WTC11 (cell line): ENCODE measurements at places on chromosomes 11 and 22.

DNA sequence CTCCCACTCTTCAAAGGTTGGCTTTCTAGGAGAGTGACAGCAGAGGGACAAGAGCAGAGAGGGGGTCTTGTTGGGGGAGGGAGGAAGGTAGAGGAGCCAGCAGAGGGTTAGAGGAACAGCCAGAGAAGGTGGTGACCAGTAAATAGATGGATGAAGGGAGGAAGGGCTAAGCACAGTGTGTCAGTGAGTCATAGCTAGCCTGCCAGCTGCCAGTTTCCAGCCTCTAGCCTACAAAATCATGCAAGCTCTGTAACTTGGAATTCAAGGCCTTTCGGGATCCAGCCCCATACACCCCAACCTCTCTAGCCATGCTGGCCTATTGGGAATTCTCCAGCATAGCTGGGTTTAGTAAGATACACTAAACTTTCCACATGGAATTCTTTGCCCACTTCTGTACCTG, 147.4 kb upstream of the TEAD1 start:
- H3K27ac ChIP-seq, result no peak overlapping the region
- H3K4me1 ChIP-seq, result no peaks in the 10 kb centered on the region
- H3K4me3 ChIP-seq, result no peak overlapping the region
- no peak for DNase-seq
- no peaks in the 10 kb centered on the region for H3K27me3 ChIP-seq

- no peak for DNase-seq
- H3K4me1 ChIP-seq, result no peaks in the 10 kb centered on the region
- H3K27me3 ChIP-seq, result no peaks in the 10 kb centered on the region; the same call in 1 of the 2 replicates
- H3K4me3 ChIP-seq, result no peak overlapping the region
- H3K27ac ChIP-seq, result no peak overlapping the region
These were observed 102.7 kb upstream of the TRPC6 start for GRCh38 chr11:101686514-101686913.

- H3K4me1 ChIP-seq, result peaks cover 12% of the 10 kb centered on the region
- H3K36me3 ChIP-seq, result no peaks in the 10 kb centered on the region
- H3K27ac ChIP-seq, result no peak overlapping the region
- H3K4me3 ChIP-seq, result no peak overlapping the region
- DNase-seq, result no peak
- H3K27me3 ChIP-seq, result no peaks in the 10 kb centered on the region
These were observed 53.7 kb upstream of the FDX1 start for GRCh38 chr11:110376021-110376420.

GRCh38 chr11:14583252-14584034, 60.2 kb upstream of the PDE3B start:
- peaks cover 7% of the 10 kb centered on the region for H3K4me1 ChIP-seq
- no peaks in the 10 kb centered on the region for H3K36me3 ChIP-seq
- H3K27me3 ChIP-seq, result no peaks in the 10 kb centered on the region
- no peak overlapping the region for H3K27ac ChIP-seq

DNA sequence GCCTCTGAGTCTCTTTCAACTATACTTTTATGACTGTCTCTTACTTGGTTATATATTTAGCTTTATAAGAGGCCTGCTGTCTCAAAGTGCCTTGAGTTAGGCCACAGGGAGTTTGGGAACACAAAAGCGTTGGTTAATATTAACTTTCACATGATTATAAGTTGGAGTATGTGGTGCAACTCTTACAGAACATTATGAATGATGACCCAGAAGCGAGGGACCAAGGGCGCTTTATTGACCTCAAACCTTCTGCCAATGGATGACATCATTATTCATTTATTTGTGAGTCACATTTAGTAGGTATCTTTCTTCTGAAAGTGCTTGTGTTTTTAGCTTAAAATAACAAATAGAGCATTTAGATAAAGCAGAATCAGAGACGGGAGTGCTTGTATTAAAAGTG, 298.0 kb upstream of the ZC3H12C start:
- H3K36me3 ChIP-seq, result no peaks in the 10 kb centered on the region
- H3K4me3 ChIP-seq, result no peak overlapping the region
- no peak overlapping the region for H3K27ac ChIP-seq

DNA sequence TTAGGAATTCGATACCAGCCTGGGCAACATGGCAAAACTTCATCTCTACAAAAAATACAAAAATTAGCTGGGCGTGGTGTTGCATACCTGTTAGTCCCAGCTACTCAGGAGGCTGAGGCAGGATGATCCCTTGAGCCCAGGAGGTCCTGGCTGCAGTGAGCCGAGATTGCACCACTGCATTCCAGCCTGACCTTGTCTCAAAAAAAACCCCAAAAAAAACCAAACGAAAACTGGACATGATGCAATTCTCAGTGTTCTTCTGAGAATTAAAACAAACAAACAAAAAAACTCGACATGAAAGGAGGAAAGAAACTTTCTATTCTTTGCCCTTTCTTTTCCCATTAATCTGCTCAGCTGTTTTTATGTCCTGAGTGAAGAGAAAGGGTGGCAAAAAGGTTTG, 7.4 kb downstream of the MED17 start:
- peaks cover 81% of the 10 kb centered on the region for H3K36me3 ChIP-seq
- H3K27ac ChIP-seq, result no peak overlapping the region
- peaks cover 5% of the 10 kb centered on the region for H3K4me1 ChIP-seq
- DNase-seq, result no peak

DNA sequence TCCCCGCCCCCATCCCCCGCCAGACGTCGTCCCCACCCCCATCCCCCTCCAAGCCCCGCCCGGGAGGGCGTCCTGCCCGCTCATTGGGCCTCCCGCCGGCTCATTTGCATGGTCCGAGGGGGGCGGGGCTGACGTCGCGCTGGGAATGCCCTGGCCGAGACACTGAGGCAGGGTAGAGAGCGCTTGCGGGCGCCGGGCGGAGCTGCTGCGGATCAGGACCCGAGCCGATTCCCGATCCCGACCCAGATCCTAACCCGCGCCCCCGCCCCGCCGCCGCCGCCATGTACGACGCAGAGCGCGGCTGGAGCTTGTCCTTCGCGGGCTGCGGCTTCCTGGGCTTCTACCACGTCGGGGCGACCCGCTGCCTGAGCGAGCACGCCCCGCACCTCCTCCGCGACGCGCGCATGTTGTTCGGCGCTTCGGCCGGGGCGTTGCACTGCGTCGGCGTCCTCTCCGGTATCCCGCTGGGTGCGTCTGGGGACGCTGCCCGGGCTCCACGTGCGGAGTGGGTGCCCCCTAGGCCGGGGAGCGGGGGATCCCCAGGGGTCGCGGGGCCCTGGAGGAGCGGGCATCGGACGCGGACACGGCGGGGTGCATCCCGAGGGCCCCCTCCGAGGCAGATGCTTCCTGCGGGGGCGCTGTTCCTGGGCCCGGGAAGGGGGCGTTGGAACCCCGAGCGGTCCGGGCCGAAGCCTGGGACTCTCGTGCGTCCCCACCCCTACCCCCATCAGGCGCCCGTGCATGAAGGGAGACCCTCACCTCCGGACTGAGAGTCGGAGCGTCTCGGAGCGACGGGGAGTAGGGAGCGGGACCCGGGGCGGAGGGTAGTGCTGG, at the start of gene PNPLA3:
Gene PNPLA3 (plus strand): TSS at position 175 of the 834 bp plus-strand sequence. CDS start 107 bp downstream, at position 282.
- H3K4me1 ChIP-seq, result peaks cover 26% of the 10 kb centered on the region
- H3K27me3 ChIP-seq, result no peaks in the 10 kb centered on the region; the same call in 1 of the 2 replicates
- H3K36me3 ChIP-seq, result peaks cover 15% of the 10 kb centered on the region
- H3K4me3 ChIP-seq, result peak within 1 kb of the TSS; percentile 84
- peak within 1 kb of the TSS; percentile 79 for H3K27ac ChIP-seq
- DNase-seq, result peak; percentile 98

GRCh38 chr22:27542602-27543001, 259.0 kb downstream of the MN1 start:
- H3K4me3 ChIP-seq, result no peak overlapping the region
- no peaks in the 10 kb centered on the region for H3K27me3 ChIP-seq
- H3K27ac ChIP-seq, result no peak overlapping the region

- H3K36me3 ChIP-seq, result no peaks in the 10 kb centered on the region
- no peak overlapping the region for H3K27ac ChIP-seq
- no peaks in the 10 kb centered on the region for H3K27me3 ChIP-seq
These were observed 61.5 kb upstream of the GRIA4 start for GRCh38 chr11:105548359-105548758.

- no peaks in the 10 kb centered on the region for H3K36me3 ChIP-seq
- H3K27me3 ChIP-seq, result no peaks in the 10 kb centered on the region
- H3K4me1 ChIP-seq, result peaks cover 8% of the 10 kb centered on the region
- H3K27ac ChIP-seq, result no peak overlapping the region; the same call in 1 of the 2 replicates
- DNase-seq, result no peak
- H3K4me3 ChIP-seq, result no peak overlapping the region
These were observed 908.6 kb downstream of the NTM start for GRCh38 chr11:132278801-132279574.

DNA sequence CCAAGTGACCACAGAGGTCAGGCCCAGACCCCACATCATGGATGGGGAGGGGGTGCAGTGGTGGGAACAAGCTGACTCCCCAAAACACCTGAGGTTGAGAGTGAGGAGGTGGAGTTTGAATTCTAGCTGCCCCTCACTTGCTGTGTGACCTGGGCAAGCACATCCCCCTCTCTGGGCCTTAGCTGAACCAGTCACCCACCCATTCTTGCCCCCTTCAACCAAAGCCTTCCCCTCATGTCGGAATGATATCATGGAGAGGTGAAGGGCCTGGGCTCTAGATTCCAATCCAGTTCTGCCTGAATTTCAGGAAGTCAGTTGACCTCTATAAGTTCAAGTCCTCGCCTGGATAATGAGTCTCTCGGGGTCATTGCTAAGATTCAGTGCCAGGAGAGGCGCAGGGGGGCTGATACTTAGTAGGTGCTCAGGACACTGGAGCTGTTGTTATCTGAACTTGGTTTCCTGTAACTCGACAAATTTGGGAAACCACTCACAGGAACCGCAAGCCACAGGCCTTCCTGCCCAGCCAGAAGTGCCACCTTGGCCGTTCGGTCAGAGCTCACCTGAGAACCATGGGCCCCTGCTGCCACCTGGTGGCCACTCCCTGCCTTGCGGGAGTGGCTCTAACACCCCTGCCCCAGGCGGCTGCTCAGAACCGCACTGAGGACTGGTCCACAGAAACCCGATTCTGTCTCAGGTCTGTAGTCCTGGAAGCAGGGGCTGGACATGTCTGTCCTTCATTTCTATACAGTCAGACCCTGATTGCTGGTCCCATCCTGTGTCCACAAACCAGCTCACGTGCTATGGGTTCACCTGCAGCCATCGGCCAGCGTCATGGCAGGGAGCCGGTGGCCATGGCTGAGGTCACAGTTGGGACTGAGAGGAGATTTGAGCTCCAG, 6.9 kb downstream of the CDC42EP1 start:
- H3K4me3 ChIP-seq, result no peak overlapping the region
- H3K4me1 ChIP-seq, result peaks cover 46% of the 10 kb centered on the region
- H3K27ac ChIP-seq, result no peak overlapping the region
- peak; percentile 92 for DNase-seq

GRCh38 chr11:13776134-13776815, 107.8 kb downstream of the FAR1 start:
- no peak for DNase-seq
- no peaks in the 10 kb centered on the region; the same call in 1 of the 2 replicates for H3K27me3 ChIP-seq
- no peak overlapping the region for H3K4me3 ChIP-seq
- peaks cover 37% of the 10 kb centered on the region for H3K4me1 ChIP-seq

GRCh38 chr22:20786536-20786979, 12.6 kb downstream of the SERPIND1 start:
- H3K4me3 ChIP-seq, result no peak overlapping the region
- H3K4me1 ChIP-seq, result peaks cover 20% of the 10 kb centered on the region
- no peak overlapping the region for H3K27ac ChIP-seq
- no peaks in the 10 kb centered on the region for H3K36me3 ChIP-seq

GRCh38 chr22:24323233-24323632, 52.6 kb downstream of the SPECC1L start:
- no peaks in the 10 kb centered on the region for H3K27me3 ChIP-seq
- H3K4me1 ChIP-seq, result no peaks in the 10 kb centered on the region; the same call in 1 of the 2 replicates
- H3K4me3 ChIP-seq, result no peak overlapping the region
- H3K36me3 ChIP-seq, result peaks cover 40% of the 10 kb centered on the region
- no peak overlapping the region for H3K27ac ChIP-seq
- DNase-seq, result no peak

GRCh38 chr11:125315079-125315740, 150.7 kb downstream of the PKNOX2 start:
- peaks cover 52% of the 10 kb centered on the region for H3K4me1 ChIP-seq
- no peak for DNase-seq
- no peak overlapping the region for H3K4me3 ChIP-seq
- H3K27ac ChIP-seq, result no peak overlapping the region
- peaks cover 25% of the 10 kb centered on the region for H3K27me3 ChIP-seq

DNA sequence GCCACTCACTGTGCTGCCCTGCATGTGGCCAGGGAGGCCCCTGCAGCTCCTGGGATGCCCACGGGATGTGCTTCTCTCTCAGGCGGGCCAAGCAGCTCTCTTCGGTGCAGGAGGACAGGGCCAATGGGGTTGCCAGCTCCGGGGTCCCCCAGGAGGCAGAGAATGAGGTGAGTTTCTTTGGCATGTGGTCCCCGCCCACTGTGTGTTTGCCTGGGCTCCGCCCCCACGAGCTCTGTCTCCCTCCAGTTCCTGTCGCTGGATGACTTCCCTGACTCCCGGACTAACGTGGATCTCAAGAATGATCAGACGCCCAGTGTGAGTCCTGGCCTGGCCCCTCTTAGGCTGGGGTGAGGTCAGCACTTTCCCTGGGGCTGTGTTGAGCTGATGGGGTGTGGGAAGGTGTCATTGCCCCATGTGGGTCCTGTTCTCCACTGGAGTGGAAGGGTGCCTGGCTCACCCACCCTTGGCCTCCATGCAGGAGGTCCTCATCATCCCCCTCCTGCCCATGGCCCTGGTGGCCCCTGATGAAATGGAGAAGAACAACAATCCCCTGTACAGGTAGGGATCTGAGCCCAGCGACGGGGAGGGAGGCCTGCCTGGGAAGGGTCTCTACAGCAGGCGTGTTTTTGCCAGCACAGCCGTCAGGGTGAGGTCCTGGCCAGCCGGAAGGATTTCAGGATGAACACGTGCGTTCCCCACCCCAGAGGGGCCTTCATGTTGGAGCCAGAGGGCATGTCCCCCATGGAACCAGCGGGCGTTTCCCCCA, 7.7 kb downstream of the SCO2 start:
- no peaks in the 10 kb centered on the region for H3K27me3 ChIP-seq
- no peak for DNase-seq
- no peak overlapping the region for H3K4me3 ChIP-seq
- no peaks in the 10 kb centered on the region for H3K4me1 ChIP-seq
- H3K36me3 ChIP-seq, result peaks cover 15% of the 10 kb centered on the region
- H3K27ac ChIP-seq, result no peak overlapping the region

GRCh38 chr22:49858827-49859226, 5.2 kb downstream of the ZBED4 start:
- H3K27me3 ChIP-seq, result no peaks in the 10 kb centered on the region
- peak overlapping the region; percentile 54; the same call in 1 of the 2 replicates for H3K27ac ChIP-seq
- H3K4me1 ChIP-seq, result peaks cover 31% of the 10 kb centered on the region
- DNase-seq, result no peak
- H3K4me3 ChIP-seq, result no peak overlapping the region

- no peak overlapping the region for H3K4me3 ChIP-seq
- no peak for DNase-seq
- H3K27me3 ChIP-seq, result peaks cover 57% of the 10 kb centered on the region
These were observed 189.6 kb upstream of the SYN3 start for GRCh38 chr22:33247758-33248157.

- no peaks in the 10 kb centered on the region for H3K36me3 ChIP-seq
- H3K27ac ChIP-seq, result no peak overlapping the region
- H3K27me3 ChIP-seq, result peaks cover 11% of the 10 kb centered on the region
- H3K4me1 ChIP-seq, result peaks cover 7% of the 10 kb centered on the region
These were observed 8.3 kb upstream of the IGSF9B start for GRCh38 chr11:133965031-133965601.

GRCh38 chr11:119423509-119424254, 710 bp upstream of the THY1 start:
- H3K27ac ChIP-seq, result peak overlapping the region; percentile 49; the same call in 1 of the 2 replicates
- H3K4me3 ChIP-seq, result peak overlapping the region; percentile 96
- H3K27me3 ChIP-seq, result no peaks in the 10 kb centered on the region
- H3K4me1 ChIP-seq, result peaks cover 70% of the 10 kb centered on the region
- no peak for DNase-seq

- H3K4me3 ChIP-seq, result no peak overlapping the region
- peaks cover 18% of the 10 kb centered on the region for H3K4me1 ChIP-seq
- H3K27ac ChIP-seq, result no peak overlapping the region
These were observed 18.1 kb upstream of the PPP6R3 start for GRCh38 chr11:68442433-68442832.
